Uterus (tissue), 4 donors: ENCODE measurements at places on chromosomes 1 and 21. TPM values are rescaled to one million over a fixed set of nuclear protein-coding genes. Genes with fewer than 3 reads are reported as not detected.
A peak's percentile ranks its signal among the peaks of the same experiment; 100 is the strongest.

DNA sequence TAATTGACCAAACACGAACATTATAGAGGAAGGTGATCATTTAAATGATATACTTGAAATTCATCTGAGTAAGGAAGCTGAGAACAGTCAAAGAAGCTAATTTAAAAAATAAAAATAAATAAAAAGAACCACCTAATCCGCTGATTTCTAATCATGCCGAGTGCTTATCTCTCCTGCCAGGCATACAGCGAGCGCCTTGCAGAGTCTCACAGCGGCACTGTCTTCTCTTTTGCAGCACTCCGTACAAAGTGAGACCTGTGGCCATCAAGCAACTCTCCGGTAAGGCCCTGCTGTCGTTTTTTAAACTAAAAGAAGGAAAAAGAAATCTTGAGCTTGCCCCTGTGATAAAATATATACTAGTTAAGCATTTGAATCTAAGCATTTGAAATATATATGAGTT lies 45.3 kb downstream of the PDE9A start:
- H3K4me1 ChIP-seq, result no peaks in the 10 kb centered on the region
- H3K27ac ChIP-seq, result no peak overlapping the region
- no peak for DNase-seq
- no peaks in the 10 kb centered on the region for H3K27me3 ChIP-seq

DNA sequence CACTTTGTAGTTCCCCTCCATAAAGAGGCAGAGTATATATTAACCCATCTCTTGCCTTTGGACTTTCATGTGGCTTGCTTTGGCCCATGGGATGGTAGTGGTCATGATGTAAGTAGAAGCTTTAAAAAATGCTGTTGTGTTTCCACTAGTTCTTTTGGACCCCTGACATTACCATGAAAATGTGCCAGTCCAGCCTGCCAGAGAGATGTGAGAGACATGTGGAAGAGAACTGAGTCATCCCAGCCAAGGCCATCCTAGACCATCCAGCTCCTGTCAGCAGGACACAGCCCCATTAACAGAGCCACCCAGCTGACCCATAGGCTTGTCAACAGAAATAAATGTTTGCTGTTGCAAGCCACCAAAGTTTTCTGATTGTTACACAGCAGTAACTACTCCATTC lies 3.9 kb upstream of the CD101 start:
- no peaks in the 10 kb centered on the region for H3K27me3 ChIP-seq
- H3K4me3 ChIP-seq, result no peak overlapping the region
- no peak for DNase-seq
- H3K36me3 ChIP-seq, result no peaks in the 10 kb centered on the region

GRCh38 chr21:41624674-41625310 lies 116.8 kb upstream of the TMPRSS2 start:
- no peaks in the 10 kb centered on the region for H3K4me1 ChIP-seq
- no peak overlapping the region for H3K27ac ChIP-seq
- no peak overlapping the region for H3K4me3 ChIP-seq
- no peak for DNase-seq
- H3K27me3 ChIP-seq, result no peaks in the 10 kb centered on the region

Gene PLA2G2C
- not detected for total RNA-seq

GRCh38 chr21:45152265-45152746 lies 77.9 kb downstream of the ADARB1 start:
- H3K4me3 ChIP-seq, result no peak overlapping the region
- DNase-seq, result no peak
- H3K36me3 ChIP-seq, result no peaks in the 10 kb centered on the region
- no peaks in the 10 kb centered on the region for H3K27me3 ChIP-seq
- H3K27ac ChIP-seq, result no peak overlapping the region

GRCh38 chr1:204228896-204229295 lies 15.1 kb upstream of the GOLT1A start:
- no peak overlapping the region for H3K4me3 ChIP-seq
- H3K27me3 ChIP-seq, result no peaks in the 10 kb centered on the region
- no peaks in the 10 kb centered on the region for H3K36me3 ChIP-seq
- DNase-seq, result no peak

- no peaks in the 10 kb centered on the region for H3K4me1 ChIP-seq
- H3K4me3 ChIP-seq, result no peak overlapping the region
- no peaks in the 10 kb centered on the region for H3K27me3 ChIP-seq
- no peak for DNase-seq
Measured at GRCh38 chr1:58251430-58252073, 295.0 kb downstream of the OMA1 start.

DNA sequence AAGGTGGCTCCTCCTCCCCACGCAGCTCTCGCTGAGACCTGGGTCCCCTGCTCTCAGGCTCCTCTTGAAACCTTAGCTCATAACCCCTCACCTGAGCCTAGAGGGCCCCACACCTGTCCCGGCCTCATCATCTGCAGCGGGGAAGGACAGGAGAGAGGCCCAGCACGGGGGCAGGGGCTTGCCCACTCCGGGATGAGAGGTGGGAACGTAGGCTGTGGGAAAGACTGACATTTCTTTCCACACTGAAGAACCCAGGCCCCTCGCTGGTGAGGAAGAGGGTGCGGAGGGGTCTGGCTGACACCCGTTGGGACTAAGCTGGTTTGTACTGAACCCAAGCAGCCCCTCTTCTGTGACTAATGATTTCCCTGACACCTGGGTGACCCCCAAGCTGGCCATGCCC lies 14.0 kb upstream of the NES start:
- H3K27me3 ChIP-seq, result no peaks in the 10 kb centered on the region
- no peaks in the 10 kb centered on the region for H3K36me3 ChIP-seq
- no peaks in the 10 kb centered on the region for H3K4me1 ChIP-seq
- H3K27ac ChIP-seq, result peak overlapping the region; percentile 1
- no peak for DNase-seq
- H3K4me3 ChIP-seq, result no peak overlapping the region

- DNase-seq, result no peak
- H3K4me3 ChIP-seq, result no peak overlapping the region
- H3K27ac ChIP-seq, result no peak overlapping the region
- H3K36me3 ChIP-seq, result no peaks in the 10 kb centered on the region
- no peaks in the 10 kb centered on the region for H3K4me1 ChIP-seq
Measured at GRCh38 chr1:233490488-233490887, 123.4 kb upstream of the KCNK1 start.

GRCh38 chr1:230866171-230867070 lies 1.9 kb downstream of the C1orf198 start:
- DNase-seq, result no peak
- H3K4me1 ChIP-seq, result no peaks in the 10 kb centered on the region
- no peaks in the 10 kb centered on the region for H3K36me3 ChIP-seq
- peak overlapping the region; percentile 46 for H3K4me3 ChIP-seq

Gene NUAK2
- total RNA-seq, result 2.0 TPM

DNA sequence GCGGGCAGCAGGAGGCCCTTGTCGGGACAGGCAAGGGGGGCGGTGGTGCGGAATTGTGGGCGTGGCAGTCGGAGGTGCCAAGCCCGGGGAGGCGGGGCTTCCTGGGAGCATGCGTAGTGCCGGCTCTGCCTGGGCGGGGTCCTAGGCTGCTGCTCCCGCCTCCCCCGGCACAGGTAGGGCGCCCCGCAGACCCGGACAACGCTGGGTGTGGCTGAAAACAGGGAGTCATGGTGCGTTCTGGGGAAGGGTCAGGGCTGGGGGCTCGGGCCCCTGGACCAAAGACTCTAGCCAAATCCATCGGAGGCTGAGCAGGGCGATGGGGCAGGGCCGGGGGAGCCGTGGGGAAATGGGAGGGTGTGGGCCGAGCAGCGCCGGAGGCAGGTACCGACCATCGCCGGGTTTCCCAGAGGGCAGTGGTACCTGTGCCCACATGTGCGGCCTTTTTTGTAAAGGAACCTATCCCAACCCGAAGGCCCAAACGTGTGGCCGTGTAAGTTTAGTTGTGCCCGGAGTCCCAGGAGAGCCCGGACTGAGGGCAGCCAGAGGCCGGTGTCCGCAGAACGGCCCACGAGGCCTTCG lies 231.9 kb downstream of the SDCCAG8 start:
- DNase-seq, result no peak
- no peaks in the 10 kb centered on the region for H3K4me1 ChIP-seq
- H3K4me3 ChIP-seq, result no peak overlapping the region
- no peaks in the 10 kb centered on the region for H3K27me3 ChIP-seq
- H3K36me3 ChIP-seq, result no peaks in the 10 kb centered on the region

Gene HCRTR1
- not detected for total RNA-seq

DNA sequence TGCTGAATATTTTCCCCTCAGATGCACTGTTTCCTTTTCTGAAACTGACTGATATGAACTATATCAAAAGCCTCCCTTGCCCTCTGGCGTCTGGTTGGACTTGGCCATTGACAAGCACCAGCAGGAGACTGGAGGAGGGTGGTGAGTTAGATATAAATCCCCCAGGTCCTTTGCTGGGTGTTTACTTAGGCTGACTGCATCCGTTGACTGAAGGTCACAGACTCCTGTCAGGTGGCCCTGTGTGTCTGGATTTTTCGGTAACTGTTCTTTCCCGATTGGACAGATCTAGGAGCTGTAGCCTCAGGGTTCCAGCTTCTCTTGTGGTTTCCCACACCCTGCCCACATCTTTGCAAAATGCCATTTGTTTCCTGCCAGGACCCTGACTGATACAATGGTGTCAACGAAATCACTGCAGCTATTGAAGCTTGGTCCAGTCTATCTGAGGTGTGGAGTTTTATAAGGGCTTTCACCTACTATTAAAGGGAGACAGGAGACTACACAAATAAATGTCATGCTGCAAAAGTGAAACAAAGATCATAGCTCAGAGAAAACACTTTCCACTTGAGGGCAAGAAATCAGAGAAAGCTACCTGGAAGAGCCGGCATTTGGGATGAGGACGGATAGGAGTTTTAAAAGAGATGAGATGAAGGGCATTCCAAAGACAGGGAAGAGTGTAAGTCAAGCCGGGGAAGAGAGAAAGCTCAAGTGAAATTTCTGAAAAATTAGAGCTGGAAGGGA lies 1.5 kb upstream of the MAGI3 start:
- no peaks in the 10 kb centered on the region for H3K27me3 ChIP-seq
- peak overlapping the region; percentile 100 for H3K4me3 ChIP-seq
- DNase-seq, result no peak
- H3K4me1 ChIP-seq, result peaks cover 7% of the 10 kb centered on the region
- no peaks in the 10 kb centered on the region for H3K36me3 ChIP-seq

GRCh38 chr1:207823880-207824566 lies 72.2 kb downstream of the CD46 start:
- no peaks in the 10 kb centered on the region for H3K27me3 ChIP-seq
- H3K4me3 ChIP-seq, result peak overlapping the region; percentile 78
- peak; percentile 81 for DNase-seq
- H3K36me3 ChIP-seq, result no peaks in the 10 kb centered on the region

Gene SPATA45
- total RNA-seq, result not detected

Gene ORC1
- total RNA-seq, result 0.76 TPM

Gene OR10T2
- not detected for total RNA-seq

GRCh38 chr1:159854116-159854692 lies 8.3 kb downstream of the VSIG8 start:
- H3K27ac ChIP-seq, result peak overlapping the region; percentile 94
- no peaks in the 10 kb centered on the region for H3K4me1 ChIP-seq
- peak; percentile 66 for DNase-seq
- no peaks in the 10 kb centered on the region for H3K36me3 ChIP-seq
- H3K27me3 ChIP-seq, result no peaks in the 10 kb centered on the region

DNA sequence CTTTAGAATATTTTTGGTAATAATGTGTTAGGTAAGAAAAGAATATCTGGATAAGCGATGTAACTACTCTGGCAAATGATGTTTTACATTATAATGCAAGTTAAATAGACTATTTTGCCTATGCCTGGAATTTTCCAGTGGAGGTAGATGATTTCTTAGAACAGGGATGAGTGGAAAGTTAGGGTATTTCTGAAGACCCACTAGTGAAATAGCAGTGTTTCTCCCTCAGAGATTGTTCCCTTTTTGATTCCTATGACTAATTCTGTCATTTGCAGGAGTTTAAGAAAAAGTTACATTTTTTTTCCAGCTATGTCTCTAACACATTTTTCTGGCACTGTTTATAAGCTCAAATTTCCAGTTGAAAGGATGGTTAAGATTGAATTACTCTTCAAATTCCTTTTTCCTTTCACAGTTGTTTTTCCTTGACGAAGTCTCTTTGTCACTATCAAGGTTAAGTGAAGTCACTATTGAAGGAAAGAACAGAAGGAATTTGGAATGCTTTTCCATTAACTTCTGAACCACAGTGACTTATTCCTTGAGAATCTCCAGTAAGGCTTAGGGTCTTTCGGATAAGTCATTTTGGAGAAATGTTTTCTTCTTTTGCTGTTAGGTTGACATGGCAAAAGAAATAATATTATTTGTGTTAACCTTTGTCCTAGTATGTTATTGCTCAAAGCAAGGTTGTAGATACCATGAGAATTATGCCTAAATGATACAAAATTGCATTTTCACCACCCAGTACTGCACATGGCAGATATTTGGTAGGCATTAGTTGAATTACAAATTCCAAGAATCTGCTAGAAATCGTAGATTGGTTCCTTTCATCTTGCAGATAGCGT lies 42.9 kb upstream of the ZNF326 start:
- no peak for DNase-seq
- H3K27ac ChIP-seq, result no peak overlapping the region
- no peaks in the 10 kb centered on the region for H3K27me3 ChIP-seq

DNA sequence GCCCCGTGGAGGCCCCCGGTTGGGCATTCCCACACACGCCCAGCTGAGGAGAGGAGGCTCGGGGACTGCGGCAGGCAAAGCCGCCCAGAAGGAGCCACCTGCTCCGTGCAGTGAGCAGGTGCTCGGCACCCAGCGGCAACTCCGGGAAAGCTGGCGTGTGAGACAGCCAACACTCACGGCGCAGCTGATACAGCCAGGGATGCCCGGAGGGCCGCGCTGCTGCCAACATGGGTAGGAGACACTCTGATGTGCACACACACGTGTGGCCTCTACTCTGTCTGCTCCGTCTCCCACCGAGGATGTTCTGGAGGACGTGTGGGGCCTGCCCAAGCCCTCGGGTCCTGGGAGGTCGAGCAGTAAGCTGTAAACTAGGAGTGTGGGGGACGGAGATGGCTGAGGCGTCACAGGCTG lies 12.9 kb downstream of the MORN1 start:
- H3K4me1 ChIP-seq, result peaks cover 9% of the 10 kb centered on the region
- no peaks in the 10 kb centered on the region for H3K36me3 ChIP-seq
- no peak overlapping the region for H3K27ac ChIP-seq
- no peaks in the 10 kb centered on the region for H3K27me3 ChIP-seq

DNA sequence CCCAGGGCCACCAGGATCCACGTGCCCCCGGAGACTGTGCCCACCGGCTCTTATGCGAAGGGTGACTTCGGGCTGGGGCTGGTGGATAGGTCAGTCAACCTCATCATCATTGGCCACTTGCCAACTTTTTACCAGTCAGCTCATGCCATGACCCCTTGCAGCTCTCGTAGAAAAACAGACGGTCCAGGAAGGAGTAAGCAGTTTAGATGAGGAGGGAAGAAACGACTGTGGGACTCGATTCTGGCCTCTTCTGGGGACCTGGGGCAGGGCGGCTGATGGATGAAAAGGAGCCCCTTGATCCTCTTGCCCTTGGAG lies 41.0 kb downstream of the UBASH3A start:
- no peaks in the 10 kb centered on the region for H3K27me3 ChIP-seq
- no peaks in the 10 kb centered on the region for H3K36me3 ChIP-seq
- no peaks in the 10 kb centered on the region for H3K4me1 ChIP-seq
- H3K27ac ChIP-seq, result no peak overlapping the region

DNA sequence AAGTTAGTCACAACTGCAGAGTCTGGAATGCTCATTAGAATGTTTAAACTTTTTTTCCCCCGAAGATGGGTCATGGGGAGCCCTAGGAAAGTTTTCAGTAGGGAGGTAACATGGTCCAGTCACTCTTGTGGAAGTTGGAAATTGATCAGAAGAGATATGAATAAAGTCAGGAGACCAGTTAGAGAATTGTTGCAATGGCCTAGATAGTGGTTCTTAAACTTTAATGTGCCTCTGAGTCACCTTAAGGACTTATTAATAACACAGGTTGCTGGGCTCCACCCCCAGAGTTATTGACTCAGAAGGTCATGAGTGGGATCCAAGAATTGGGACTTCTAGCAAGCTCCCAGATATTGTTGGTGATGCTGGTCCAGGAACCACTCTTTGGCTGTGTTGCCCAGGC lies 3.2 kb upstream of the TFAP2E start:
- H3K4me1 ChIP-seq, result peaks cover 7% of the 10 kb centered on the region
- no peak for DNase-seq
- H3K4me3 ChIP-seq, result no peak overlapping the region
- H3K27me3 ChIP-seq, result no peaks in the 10 kb centered on the region
- H3K27ac ChIP-seq, result no peak overlapping the region
